ENCODE measurements at places on chromosomes 1 and 21.

DNA sequence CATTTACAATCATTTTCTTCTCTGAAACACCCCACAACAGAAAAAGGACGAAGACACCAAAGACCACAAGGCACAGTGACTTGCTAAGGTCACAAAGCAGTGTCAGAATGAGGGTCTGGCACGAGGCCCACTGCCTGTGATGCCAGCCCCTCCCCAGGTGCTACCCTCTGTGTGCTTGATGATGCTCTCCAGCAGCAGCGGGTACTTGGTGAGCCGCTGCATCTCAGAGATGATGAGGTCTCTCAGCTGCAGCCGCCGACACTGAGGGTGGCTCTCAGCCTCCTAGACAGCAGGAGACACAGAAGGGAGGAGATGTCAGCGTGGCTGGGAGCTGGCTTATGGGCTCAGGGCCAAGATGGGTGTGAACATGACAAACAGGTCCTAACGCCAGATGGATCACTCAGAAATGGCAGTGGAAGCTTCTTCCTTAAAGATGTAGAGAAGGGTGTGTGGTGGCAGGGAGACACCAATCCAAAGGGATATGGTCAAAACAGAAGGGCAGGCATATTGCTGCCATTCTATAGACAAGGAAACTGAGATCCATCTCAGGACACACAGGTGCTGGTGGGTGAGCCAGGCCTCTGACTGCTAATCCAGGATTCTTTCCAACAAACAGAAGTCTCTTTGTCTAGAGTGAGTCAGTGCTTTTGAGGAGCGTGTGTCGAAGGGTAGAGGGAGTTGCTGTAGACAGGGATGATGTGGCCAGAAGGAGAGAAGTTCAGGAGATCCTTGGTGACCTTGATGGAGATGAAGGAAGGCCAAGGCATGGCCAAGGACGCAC is 25.6 kb downstream of the LRRC71 start:
- no peak for DNase-seq

DNA sequence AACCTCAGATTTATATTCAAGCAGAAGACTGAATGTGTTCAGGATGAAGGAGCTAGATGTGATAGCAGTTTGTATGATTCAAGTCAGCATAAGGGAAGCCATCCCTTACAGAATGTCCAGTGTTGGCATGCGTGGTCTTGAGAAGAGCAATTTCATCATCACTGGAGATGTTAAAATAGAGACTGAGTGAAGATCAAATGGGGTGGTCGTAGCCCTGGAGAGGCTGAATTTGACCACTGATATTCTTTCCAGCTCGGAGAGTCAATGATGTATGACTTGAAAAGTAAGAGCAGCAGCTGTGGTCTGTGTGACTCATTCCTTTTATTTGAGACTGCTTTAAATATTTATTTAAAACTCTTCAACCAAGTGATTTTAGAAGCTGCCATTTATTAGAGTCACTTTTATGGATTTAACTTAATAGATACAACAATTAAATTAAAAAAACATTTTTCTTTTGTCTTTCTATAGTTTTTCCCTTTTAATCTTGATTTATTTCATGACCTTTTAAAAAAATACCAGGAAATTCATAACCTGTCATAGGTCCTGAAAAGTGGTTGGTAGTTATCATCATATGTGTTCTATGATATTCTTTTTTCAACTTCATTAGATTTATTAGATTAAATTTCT is 15.5 kb downstream of the FMN2 start:
- DNase-seq, result no peak

- peak; percentile 64 for DNase-seq
These were observed 11.5 kb upstream of the KCNAB2 start for GRCh38 chr1:6033986-6034749.

GRCh38 chr1:205840146-205840923 is 9.6 kb downstream of the PM20D1 start:
- no peak for DNase-seq

GRCh38 chr1:91124290-91124985 is 102.6 kb upstream of the ZNF644 start:
- DNase-seq, result peak; percentile 82

Data from stimulated activated effector memory CD8-positive, alpha-beta T cell treated with anti-CD3 and anti-CD28 coated beads, Interleukin-12 subunit alpha, Interleukin-12 subunit beta, amount 100 ng/mL, for 72 hours (primary cell).